T-helper 2 cell (primary cell): ENCODE measurements at places on chromosomes 2 and 18.

- DNase-seq, result no peak
These were observed 1059.7 kb upstream of the ACVR2A start for GRCh38 chr2:146785101-146785500.

DNA sequence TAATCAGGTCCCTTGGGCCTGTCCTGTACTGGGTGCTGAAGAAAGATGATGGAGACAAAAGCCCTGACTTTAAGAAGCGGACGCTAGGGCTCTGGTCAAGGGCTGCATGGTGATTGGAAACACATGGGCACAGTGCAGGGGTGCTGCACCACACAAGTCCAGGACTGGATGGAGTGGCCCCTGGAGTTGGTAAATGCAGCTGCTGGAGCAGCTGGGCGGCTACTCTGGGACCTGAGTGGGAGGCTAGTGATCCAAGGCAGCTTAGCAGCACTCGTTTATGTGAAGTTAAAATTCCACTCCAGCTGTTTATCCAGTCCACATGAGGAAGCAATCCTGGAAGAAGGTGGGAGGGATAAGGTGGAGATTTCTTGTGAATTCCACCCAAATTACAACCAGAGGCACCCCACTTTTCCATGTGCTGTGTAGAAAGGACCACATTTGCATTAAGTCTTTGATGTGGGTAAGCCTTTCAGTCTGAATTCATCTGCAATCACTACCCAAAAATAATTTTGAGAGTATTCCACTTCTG is 24.9 kb downstream of the MERTK start:
- DNase-seq, result no peak

DNA sequence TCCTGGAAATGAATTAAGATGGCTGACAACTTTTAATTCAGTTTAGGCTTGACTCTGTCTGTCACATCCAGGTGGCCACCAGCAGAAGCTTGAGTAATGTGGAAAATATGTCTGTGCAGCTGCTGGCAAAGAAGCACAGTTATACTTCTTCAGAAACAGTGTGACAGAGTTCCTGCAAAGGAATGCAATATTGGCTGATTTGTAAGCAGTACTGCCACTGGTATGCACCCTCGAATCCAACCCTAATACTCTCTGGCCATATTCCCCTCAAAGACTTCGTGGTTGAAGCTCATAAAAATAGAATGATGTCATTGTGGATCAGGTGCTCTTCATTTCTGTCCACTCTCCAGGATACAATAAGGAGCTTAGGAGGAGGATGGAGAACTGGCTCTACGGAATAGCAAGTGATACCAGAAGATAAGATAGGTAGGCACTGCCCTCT is 86.2 kb downstream of the METTL8 start:
- no peak for DNase-seq

DNA sequence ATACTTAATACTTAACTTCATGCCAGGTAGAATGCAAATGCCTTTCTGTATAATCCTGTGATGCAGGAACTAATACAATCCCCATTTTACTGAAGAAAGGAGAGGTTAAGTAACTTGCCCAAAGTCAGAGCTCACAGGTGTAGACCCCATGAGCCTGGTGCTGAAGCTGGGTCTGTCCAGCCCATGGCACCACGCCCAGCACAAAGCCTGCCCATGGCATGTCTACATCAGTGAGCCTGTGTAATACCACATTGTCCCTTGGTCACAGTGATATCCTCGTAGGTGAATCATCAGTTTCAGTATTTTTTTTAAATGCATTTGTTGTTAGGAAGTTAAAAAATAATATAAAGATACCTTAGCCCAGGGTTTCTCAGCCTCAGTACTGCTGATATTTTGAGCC is 69.9 kb upstream of the MCFD2 start:
- no peak for DNase-seq

DNA sequence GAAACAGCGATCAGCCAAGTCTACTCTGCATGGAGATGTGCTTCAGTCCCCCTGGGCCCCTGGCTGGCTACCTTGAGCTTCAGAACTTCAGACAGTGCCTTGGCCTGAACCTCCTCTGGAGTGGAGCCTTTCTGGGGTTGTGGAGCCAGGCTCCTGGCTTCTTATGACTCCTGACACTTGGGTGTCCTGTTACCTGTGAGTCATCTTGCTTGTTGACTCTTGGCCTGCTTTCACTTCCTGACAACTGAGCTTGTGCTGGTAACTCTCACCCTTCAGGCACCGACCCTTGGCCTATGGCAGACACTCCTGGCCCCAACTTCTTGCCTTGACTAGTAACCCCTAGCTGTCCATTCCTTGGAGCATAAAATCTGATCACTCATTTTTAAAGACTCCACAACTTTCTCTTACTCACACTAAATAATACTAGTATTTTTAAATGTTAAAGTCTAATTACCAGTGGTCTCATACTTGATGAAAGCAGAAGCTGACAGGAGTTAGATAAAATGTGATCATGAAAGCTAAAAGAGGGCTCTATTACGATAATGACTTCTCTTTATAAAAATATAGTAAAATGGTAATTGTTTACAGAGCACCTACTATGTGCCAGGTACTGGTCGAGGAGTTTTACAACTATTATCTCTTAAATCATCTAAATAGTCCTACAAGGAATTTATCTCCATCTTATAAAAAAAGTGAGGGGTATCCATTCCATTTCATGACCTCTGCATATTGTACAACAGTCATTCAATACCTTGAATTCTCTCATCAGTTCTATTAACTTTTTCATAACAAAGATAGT is 46.3 kb upstream of the VIT start:
- no peak for DNase-seq

DNA sequence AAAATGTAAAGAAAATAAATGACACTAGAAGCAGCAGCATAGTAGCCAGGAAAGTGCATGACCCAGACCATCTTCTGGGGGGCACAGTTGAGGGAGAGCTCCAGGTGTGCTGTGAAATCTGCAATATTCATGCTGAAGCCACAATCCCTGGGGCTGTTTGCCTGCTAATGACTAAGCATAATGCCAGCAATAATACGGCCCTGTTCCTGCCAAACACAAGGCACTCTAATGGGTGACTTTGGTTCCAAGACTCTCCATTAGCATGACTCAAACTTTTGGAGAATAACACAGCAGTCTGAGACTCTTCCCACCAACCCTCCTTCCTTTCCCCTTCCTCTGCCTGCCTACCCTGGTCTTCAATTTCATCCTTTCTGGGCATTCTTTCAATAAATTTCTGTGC is 77.9 kb upstream of the DOCK10 start:
- DNase-seq, result no peak
